ENCODE measurements at places on chromosomes 6 and 20.

GRCh38 chr6:116144605-116145004 lies 18.7 kb upstream of the COL10A1 start:
- DNase-seq: no peak
- no peak overlapping the region for H3K27ac ChIP-seq
- H3K4me3 ChIP-seq: no peak overlapping the region

DNA sequence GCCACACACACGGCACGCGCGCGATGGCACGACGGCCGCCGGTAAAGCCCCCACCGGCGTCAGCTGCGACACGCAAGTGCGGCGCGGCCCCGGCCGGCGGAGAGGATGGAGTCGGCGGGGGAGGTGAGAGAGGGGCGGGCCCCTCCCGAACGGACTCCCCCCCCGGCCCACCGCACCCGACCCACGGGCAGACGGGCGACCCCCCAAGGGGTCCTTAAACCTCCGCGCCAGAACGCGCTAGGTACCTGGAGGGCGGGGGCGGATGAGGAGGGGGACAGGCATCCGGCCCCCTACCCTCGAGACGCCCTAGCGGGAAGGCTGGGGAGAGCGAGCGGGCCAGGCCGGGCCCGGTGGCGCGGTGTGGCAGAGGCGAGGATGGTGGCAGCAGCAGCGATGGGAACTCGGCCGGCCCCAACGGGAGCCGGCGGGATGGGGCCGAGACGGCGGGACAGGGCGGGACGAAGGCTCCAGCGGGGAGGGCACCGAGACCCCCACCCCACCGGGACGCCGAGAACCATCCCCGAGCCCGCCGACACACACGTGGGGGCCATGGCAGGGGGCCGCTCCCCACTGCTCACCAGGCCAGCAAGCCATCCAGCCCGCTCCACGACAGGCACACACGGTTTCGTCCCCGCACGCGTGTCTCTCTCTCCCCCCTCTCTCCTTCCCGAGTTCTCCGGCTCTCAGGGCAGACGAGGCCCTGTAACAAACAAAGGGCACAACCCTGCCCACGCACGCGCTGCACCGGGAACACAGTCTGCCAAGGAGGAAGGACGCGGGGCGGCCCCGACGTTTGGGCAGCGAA lies 1515.4 kb upstream of the DEFB115 start:
- no peak overlapping the region for H3K4me3 ChIP-seq
- H3K4me1 ChIP-seq: no peaks in the 10 kb centered on the region
- H3K27ac ChIP-seq: no peak overlapping the region
- H3K36me3 ChIP-seq: no peaks in the 10 kb centered on the region

- peaks cover 31% of the 10 kb centered on the region for H3K27me3 ChIP-seq
- H3K4me3 ChIP-seq: no peak overlapping the region
- peaks cover 21% of the 10 kb centered on the region for H3K4me1 ChIP-seq
- no peak for DNase-seq
- no peak overlapping the region for H3K27ac ChIP-seq
These were observed 3.4 kb upstream of the ZNF133 start for GRCh38 chr20:18284805-18285533.

- no peaks in the 10 kb centered on the region for H3K36me3 ChIP-seq
- H3K27ac ChIP-seq: no peak overlapping the region
- no peak overlapping the region for H3K4me3 ChIP-seq
- no peak for DNase-seq
- H3K27me3 ChIP-seq: peaks cover 29% of the 10 kb centered on the region
- H3K4me1 ChIP-seq: no peaks in the 10 kb centered on the region
These were observed 14.8 kb upstream of the PCK1 start for GRCh38 chr20:57545927-57546662.

GRCh38 chr6:76774781-76775384 lies 688.4 kb downstream of the HTR1B start:
- DNase-seq: no peak
- no peaks in the 10 kb centered on the region for H3K36me3 ChIP-seq
- H3K4me1 ChIP-seq: no peaks in the 10 kb centered on the region
- no peaks in the 10 kb centered on the region for H3K27me3 ChIP-seq
- H3K27ac ChIP-seq: no peak overlapping the region

- H3K36me3 ChIP-seq: no peaks in the 10 kb centered on the region
- peaks cover 40% of the 10 kb centered on the region for H3K27me3 ChIP-seq
- H3K27ac ChIP-seq: no peak overlapping the region
- no peak overlapping the region for H3K4me3 ChIP-seq
- no peaks in the 10 kb centered on the region for H3K4me1 ChIP-seq
These were observed 24.0 kb upstream of the CTNNBL1 start for GRCh38 chr20:37669773-37670236.

- H3K36me3 ChIP-seq: no peaks in the 10 kb centered on the region
- H3K27me3 ChIP-seq: no peaks in the 10 kb centered on the region
- no peak for DNase-seq
- no peaks in the 10 kb centered on the region for H3K4me1 ChIP-seq
These were observed 163.4 kb upstream of the SLC24A3 start for GRCh38 chr20:19048995-19049501.

- no peak overlapping the region for H3K4me3 ChIP-seq
- no peaks in the 10 kb centered on the region for H3K27me3 ChIP-seq
- H3K27ac ChIP-seq: no peak overlapping the region
- peaks cover 14% of the 10 kb centered on the region for H3K4me1 ChIP-seq
- DNase-seq: no peak
These were observed 80.8 kb downstream of the MKKS start for GRCh38 chr20:10352934-10353824.

- no peak overlapping the region for H3K4me3 ChIP-seq
- H3K36me3 ChIP-seq: no peaks in the 10 kb centered on the region
- H3K4me1 ChIP-seq: no peaks in the 10 kb centered on the region
- peaks cover 4% of the 10 kb centered on the region for H3K27me3 ChIP-seq
These were observed 179.3 kb upstream of the HDDC2 start for GRCh38 chr6:125481056-125481455.

DNA sequence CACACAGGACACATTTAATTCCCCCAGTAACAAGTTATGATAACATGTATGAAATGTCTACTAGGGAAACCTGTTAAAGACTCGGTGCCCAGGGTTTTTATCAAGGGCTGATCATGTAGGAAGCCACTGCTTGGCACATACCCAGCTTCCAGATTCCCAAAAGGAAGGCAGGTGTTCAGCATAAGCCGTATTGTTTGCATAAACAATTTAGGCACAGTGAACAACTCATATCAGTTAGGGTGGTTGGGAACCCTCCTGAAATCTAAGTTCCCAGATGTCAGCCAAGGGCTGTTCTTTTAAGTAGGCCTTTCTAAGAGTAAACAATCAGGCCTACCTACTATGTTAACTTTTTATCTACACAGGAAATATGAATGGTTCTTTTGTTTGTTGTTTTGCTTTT lies 74.1 kb downstream of the ASXL1 start:
- H3K4me1 ChIP-seq: no peaks in the 10 kb centered on the region
- H3K27me3 ChIP-seq: no peaks in the 10 kb centered on the region
- no peak overlapping the region for H3K4me3 ChIP-seq
- DNase-seq: no peak

DNA sequence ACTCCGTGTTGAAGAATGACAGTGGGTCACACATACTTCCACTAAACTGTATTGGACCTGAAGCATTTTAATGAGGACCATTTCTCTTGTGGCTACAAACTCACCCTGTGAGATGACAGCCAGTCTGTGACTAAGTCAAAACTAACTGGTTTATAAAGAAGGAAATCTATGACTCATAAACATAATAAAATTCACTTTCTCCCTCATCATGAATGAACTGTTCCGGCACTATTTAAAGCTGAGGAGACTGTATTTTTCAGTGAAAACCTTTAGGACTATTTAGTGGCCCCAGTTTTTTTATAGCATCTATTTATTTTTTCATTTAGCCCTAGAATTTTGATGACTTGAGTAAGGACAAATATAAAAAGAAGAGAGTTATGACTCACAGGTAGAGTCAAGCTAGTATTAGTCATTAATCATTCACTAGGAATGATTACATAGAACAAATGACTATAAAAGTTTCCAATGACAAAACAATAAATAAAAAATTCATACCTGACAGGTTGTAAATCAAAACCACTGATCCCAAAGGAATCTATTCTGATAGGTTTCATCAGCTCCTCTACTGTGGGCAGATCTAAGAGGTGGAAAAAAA lies 34.2 kb downstream of the CEP162 start:
- H3K27ac ChIP-seq: no peak overlapping the region
- no peaks in the 10 kb centered on the region for H3K27me3 ChIP-seq
- H3K36me3 ChIP-seq: peaks cover 49% of the 10 kb centered on the region
- no peaks in the 10 kb centered on the region for H3K4me1 ChIP-seq
- no peak for DNase-seq

GRCh38 chr20:20205141-20205861 lies 153.0 kb downstream of the CFAP61 start:
- no peaks in the 10 kb centered on the region for H3K36me3 ChIP-seq
- no peak overlapping the region for H3K4me3 ChIP-seq
- no peak for DNase-seq

- no peak for DNase-seq
- H3K27ac ChIP-seq: no peak overlapping the region
- H3K36me3 ChIP-seq: peaks cover 25% of the 10 kb centered on the region
- H3K4me1 ChIP-seq: no peaks in the 10 kb centered on the region
- no peak overlapping the region for H3K4me3 ChIP-seq
These were observed 71.3 kb upstream of the GNRH2 start for GRCh38 chr20:2972126-2972525.

- no peak overlapping the region for H3K4me3 ChIP-seq
- H3K4me1 ChIP-seq: no peaks in the 10 kb centered on the region
- no peaks in the 10 kb centered on the region for H3K27me3 ChIP-seq
- DNase-seq: no peak
- H3K27ac ChIP-seq: no peak overlapping the region
These were observed 54.2 kb downstream of the TRAM2 start for GRCh38 chr6:52522655-52523054.

- peaks cover 4% of the 10 kb centered on the region for H3K4me1 ChIP-seq
- H3K27ac ChIP-seq: no peak overlapping the region
- H3K27me3 ChIP-seq: no peaks in the 10 kb centered on the region
- no peak overlapping the region for H3K4me3 ChIP-seq
These were observed 34.8 kb downstream of the KCNK5 start for GRCh38 chr6:39194466-39194865.

DNA sequence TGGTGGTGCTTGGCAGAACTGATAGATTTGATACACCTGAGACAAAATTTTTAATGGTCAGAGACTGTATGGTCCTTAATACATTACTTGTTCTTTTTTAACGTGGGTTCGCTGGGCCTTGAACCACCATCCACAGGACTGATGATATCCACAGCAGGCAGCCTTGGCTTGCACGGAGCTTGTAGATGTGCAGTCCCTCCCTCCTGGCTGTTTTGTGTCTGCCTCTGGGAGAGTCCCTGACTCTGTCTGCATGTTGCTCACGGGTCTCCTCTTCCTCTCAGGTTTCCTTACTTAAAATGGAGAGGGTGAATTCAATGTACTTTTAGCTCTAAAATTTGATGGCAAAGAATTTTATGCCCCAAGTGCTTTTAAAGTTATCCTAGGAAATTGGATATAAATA lies 17.5 kb downstream of the KIF25 start:
- no peaks in the 10 kb centered on the region for H3K27me3 ChIP-seq
- no peak overlapping the region for H3K27ac ChIP-seq

DNA sequence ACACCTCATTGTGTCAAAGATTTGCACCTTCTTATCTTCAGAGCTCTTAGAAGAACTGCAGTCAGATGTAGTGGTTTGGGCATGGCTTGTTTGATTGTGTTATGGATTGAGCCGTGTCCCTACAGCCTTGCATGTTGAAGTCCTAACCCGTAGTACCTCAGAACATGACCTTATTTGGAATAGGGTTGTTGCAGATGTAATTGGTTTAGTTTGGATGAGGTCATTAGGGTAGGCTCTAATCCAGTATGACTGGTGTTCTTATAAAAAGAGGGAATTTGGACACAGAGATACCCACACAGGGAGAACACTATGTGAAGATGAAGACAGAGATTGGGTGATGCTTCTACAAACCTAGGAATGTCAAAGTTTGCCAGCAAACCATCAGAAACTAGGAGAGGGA lies 35.4 kb upstream of the PHACTR2 start:
- DNase-seq: no peak
- no peaks in the 10 kb centered on the region for H3K27me3 ChIP-seq
- H3K4me1 ChIP-seq: no peaks in the 10 kb centered on the region

GRCh38 chr6:131568726-131569125 lies 4.3 kb upstream of the ARG1 start:
- H3K27me3 ChIP-seq: no peaks in the 10 kb centered on the region
- DNase-seq: no peak
- no peak overlapping the region for H3K4me3 ChIP-seq
- H3K36me3 ChIP-seq: peaks cover 6% of the 10 kb centered on the region

DNA sequence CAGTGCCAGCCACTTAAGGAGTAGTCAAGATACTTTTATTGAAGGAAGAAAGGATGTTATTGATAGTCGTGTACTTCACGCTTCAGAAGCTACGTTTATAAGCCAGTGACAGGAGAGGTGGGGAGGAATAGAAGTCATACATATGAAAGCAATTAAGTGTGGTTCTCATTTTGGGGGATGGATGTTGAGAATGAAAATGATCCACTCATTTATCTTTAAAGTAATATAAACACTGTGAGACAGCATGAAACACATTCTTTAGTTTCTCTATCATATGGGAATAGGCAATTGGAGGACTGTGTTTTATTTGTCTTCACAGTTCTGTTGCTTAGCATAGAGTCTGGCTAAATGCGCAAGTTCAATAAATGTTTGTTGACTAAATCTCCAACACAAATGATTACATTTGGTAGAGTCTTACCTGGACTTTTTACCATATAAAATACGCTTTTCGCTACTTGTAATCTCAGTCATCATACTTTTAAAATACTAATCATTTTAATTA lies 35.2 kb downstream of the AK9 start:
- H3K4me3 ChIP-seq: no peak overlapping the region
- peaks cover 7% of the 10 kb centered on the region for H3K4me1 ChIP-seq
- no peak overlapping the region for H3K27ac ChIP-seq
- no peak for DNase-seq
- H3K27me3 ChIP-seq: no peaks in the 10 kb centered on the region

- no peak overlapping the region for H3K27ac ChIP-seq
- no peak overlapping the region for H3K4me3 ChIP-seq
- no peak for DNase-seq
- H3K36me3 ChIP-seq: peaks cover 3% of the 10 kb centered on the region
These were observed 30.5 kb downstream of the TSPYL4 start for GRCh38 chr6:116223355-116223754.

GRCh38 chr6:144007478-144008119 lies 460 bp downstream of the PLAGL1 start:
- peaks cover 12% of the 10 kb centered on the region for H3K4me1 ChIP-seq
- H3K4me3 ChIP-seq: peak overlapping the region; percentile 62
- peaks cover 44% of the 10 kb centered on the region for H3K27me3 ChIP-seq
- DNase-seq: no peak
- no peaks in the 10 kb centered on the region for H3K36me3 ChIP-seq

GRCh38 chr6:31114541-31114878 lies at the start of gene PSORS1C1:
TSS of gene PSORS1C1 (plus strand) at chr6:31114800. CDS start at chr6:31129633, 14,833 bp downstream.
- no peak within 1 kb of the TSS for H3K4me3 ChIP-seq
- DNase-seq: no peak
- no peak within 1 kb of the TSS for H3K27ac ChIP-seq

DNA sequence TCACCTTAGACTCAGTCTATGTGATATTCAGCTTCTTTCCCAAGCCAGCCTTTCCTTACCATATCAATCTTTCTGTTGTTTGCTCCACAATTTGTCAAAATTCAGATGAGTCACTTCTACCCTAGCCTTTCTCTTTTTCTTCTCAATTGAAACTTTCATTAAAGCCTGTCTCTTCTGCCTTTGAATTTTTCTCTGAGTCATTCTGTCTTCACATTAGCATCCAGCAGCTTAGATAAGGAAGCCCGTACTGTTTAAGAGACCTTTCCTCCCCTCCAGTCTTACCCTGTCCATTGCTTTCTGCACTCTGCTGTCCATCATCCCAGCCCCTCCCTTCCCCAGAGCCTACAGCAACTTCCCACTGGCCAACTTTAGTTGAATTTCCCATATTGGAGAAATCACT lies 34.9 kb upstream of the RALGAPA2 start:
- no peak overlapping the region for H3K4me3 ChIP-seq
- peaks cover 2% of the 10 kb centered on the region for H3K27me3 ChIP-seq
- H3K4me1 ChIP-seq: no peaks in the 10 kb centered on the region
- no peak overlapping the region for H3K27ac ChIP-seq
- DNase-seq: no peak
